ENCODE measurements at places on chromosomes 12 and 14. TPM values are rescaled to one million over a fixed set of nuclear protein-coding genes. Genes with fewer than 3 reads are reported as not detected.

SLC6A15 gene
- total RNA-seq: 2.6 TPM

DNA sequence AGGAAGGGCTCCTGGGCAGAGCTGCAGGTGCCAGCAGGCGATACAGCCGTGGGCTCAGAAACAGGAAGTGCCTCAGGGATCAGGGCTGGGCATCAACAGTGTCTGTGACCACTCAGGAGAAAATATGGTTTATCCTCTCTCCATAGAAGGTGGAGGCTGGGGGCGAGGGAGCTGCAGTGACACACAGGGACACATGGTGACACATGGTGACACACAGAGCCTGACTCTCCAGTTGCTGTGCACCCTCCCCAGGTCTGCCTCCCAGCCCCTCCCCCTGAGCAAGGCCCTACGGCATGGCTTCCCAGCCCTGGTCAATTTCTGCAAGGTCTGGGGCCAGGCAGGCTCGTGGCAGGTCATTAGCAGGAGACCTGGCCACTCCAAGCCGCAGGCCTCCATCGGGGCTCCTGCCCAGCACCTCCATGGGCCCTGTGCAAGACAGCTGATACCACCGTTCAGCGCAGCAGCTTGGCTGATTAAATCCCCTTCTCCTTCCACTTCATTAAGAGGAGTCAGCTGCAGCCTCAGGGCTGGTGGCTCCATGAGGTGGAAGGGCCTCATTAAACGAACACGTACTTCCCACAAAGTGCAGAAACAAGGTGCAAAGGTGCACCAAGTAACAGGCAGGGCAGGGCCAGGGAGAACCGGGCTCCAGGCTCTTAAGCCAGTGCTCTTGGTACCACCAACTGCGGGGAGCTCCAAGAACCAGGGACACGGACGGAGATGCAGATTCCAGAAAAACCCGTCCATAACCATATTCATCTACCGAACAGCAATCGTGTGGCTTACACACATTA lies 60.7 kb downstream of the CCNK start:
- peaks cover 14% of the 10 kb centered on the region for H3K4me1 ChIP-seq
- DNase-seq: no peak
- no peak overlapping the region for H3K27ac ChIP-seq
- no peaks in the 10 kb centered on the region for H3K36me3 ChIP-seq
- H3K27me3 ChIP-seq: no peaks in the 10 kb centered on the region

DNA sequence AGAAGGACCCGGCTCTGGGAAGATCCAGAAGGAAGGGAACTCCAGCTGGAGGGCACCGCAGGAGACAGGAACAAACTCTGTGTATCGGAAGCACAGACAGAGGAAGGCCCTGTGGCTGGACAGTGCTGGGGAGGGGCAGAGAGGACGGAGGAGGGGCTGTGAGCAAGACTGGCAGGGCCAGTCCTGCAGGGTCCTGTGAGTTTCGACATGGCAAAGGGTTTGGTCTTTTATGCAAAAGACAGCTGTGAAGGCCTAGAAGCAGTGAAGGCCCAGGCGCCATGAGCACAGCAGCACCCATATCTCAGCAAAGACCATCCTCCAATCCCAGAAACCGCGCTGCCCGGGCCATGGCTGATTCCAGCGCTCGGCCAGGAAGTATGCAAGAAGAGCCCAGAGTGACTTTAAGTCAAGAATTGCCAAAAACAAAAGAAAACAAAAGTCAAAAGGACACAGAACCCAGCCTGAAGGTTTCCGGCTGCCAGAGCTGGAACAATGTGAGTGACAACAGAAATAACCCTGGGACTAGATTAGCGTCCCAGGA lies 126.5 kb downstream of the NCOR2 start:
- H3K4me1 ChIP-seq: peaks cover 38% of the 10 kb centered on the region
- H3K4me3 ChIP-seq: peak overlapping the region; percentile 56
- H3K36me3 ChIP-seq: no peaks in the 10 kb centered on the region
- peak overlapping the region; percentile 98 for H3K27ac ChIP-seq
- DNase-seq: peak; percentile 64

ENO2 gene
- total RNA-seq: 16.3 TPM

NKX2-1 gene
- total RNA-seq: not detected

TEX52 gene
- total RNA-seq: not detected

- peaks cover 68% of the 10 kb centered on the region for H3K36me3 ChIP-seq
- peak; percentile 8 for DNase-seq
- H3K4me1 ChIP-seq: peaks cover 16% of the 10 kb centered on the region
These were observed 42.7 kb downstream of the SSH1 start for GRCh38 chr12:108814462-108815211.

- H3K4me3 ChIP-seq: no peak overlapping the region
- H3K27me3 ChIP-seq: no peaks in the 10 kb centered on the region
- H3K36me3 ChIP-seq: no peaks in the 10 kb centered on the region
- no peaks in the 10 kb centered on the region for H3K4me1 ChIP-seq
- no peak overlapping the region for H3K27ac ChIP-seq
- peak; percentile 46 for DNase-seq
These were observed 216.0 kb downstream of the AKAP6 start for GRCh38 chr14:32545095-32545494.

CYP27B1 gene
- total RNA-seq: 0.86 TPM

- H3K27ac ChIP-seq: no peak overlapping the region
- H3K4me3 ChIP-seq: no peak overlapping the region
- H3K4me1 ChIP-seq: peaks cover 27% of the 10 kb centered on the region
- no peaks in the 10 kb centered on the region for H3K27me3 ChIP-seq
- DNase-seq: no peak
- H3K36me3 ChIP-seq: no peaks in the 10 kb centered on the region
These were observed 12.7 kb downstream of the SPTLC2 start for GRCh38 chr14:77603654-77604255.

DNA sequence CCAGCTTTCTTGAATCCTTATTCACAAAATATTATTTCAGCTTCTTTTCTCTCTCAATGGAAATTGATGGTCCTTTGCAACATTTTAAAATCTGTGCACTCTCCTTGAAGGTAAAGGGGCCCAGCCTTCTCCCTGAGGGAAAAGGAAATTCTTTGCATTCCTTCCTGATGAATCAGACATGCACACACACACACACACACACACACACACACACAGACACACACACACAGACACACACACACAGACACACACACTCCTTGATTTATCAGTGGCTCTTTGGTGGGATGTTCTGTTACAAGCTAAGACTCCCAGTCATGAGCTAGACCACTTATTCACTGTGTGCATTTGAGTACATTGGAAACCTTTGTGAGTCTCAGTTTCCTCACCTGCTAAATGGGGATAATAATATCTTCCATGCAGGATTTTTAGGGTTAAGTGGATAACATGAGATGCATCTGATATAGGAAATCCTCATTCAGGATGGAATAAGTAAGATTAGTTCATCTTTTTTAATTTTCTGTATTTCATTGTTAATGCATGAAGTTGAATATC lies 45.1 kb upstream of the HMGA2 start:
- H3K27ac ChIP-seq: 0 out of 2 replicates have a peak overlapping the region, but pooled peaks have one; percentile 5
- no peaks in the 10 kb centered on the region for H3K36me3 ChIP-seq
- DNase-seq: peak; percentile 29
- no peaks in the 10 kb centered on the region for H3K27me3 ChIP-seq
- H3K4me1 ChIP-seq: peaks cover 16% of the 10 kb centered on the region

GRCh38 chr14:61217516-61217915 lies 63.6 kb downstream of the TMEM30B start:
- H3K36me3 ChIP-seq: no peaks in the 10 kb centered on the region
- H3K27ac ChIP-seq: no peak overlapping the region

DNA sequence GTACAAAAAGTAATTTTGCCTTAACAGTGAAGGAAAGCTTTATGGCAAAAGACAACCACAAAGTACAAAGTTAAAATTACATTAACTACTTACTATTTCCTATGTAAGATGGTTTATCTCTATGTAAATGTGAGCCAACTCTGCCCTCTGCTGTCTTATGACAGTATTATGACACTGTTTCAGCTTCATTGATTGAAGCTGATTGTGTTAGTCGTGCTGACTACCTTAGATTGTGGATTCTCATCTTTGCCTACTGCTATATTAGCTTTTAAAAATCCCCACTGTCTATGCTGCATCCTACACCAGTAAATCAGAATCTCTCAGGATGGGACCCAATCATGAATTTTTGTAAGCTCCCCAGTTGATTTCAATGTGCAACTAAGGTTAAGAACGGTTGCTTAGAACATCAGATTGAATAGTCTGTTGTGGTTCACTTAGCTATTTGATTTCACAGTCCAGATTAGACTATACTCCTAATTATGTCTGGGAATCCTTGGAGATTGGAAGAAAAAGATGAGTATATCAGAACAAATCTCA lies 12.2 kb upstream of the SPTB start:
- no peak overlapping the region for H3K4me3 ChIP-seq
- no peaks in the 10 kb centered on the region for H3K4me1 ChIP-seq
- H3K27me3 ChIP-seq: peaks cover 34% of the 10 kb centered on the region
- peak; percentile 82 for DNase-seq

DLST gene
- total RNA-seq: 88.1 TPM
